ENCODE measurements at places on chromosomes 13 and 19.

- no peak for DNase-seq
These were observed 230.6 kb downstream of the KLF12 start for GRCh38 chr13:73903561-73903960.

DNA sequence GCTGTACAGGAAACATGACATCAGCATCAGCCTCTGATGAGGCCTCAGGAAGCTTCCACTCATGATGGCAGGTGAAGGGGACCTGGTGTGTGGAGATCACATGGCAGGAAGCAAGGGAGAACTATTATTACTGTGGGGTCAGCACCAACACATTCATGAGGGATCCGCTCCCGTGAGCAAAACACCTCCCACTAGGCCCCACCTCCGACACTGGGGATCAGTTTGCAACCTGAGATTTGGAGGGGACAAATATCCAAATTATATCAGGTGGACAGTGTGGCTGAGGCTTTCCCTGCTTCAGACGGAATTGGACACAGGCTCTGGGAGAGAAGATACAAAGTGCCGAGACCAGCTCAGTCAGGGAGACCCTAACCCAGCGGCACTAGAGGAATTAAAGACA is 5.7 kb upstream of the ZNF792 start:
- no peak for DNase-seq

GRCh38 chr13:85371254-85371653 is 428.0 kb downstream of the SLITRK6 start:
- no peak for DNase-seq

GRCh38 chr19:52536448-52536800 is 9.0 kb downstream of the ZNF808 start:
- peak; percentile 27 for DNase-seq

DNA sequence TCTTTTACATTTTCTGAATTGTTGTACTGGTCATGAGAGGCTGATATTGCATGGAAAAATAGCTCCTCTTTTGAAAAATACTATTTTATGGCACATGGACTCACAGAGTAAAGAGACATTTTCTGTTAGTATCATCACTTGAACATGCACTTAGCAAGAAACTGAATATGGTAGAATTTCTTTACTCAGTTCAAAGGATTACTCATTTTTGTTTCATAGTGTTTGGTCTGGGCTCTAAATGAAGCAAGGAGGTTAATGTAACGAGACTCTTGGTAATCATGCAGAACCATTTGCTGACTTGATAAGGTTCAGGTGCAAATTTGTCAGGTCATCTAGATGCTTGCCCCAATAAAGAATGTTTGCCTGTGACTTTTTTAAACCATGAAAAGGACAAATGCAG is 63.2 kb downstream of the GPC6 start:
- no peak for DNase-seq

- DNase-seq, result no peak
These were observed 183.4 kb downstream of the RFC3 start for GRCh38 chr13:34001389-34001788.

DNA sequence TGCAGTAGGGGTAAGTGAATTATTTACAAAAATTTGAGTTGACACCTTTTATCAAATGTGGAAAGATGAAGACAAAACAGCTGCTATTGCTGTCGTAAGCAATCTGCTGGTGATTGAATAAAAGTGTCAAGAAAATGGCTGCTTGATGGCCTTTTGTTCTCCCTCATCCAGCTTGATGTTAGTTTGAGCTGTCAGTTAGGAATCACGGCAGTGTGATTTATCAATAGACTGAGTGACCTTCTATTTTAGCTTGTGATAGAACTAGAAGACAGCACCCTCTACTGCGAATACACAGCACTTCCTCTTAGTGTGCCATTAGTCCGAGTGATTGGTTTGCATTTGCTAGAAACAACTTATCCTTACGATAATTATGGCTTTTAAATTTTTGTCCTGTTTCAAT is 76.3 kb downstream of the MZT1 start:
- DNase-seq, result no peak

DNA sequence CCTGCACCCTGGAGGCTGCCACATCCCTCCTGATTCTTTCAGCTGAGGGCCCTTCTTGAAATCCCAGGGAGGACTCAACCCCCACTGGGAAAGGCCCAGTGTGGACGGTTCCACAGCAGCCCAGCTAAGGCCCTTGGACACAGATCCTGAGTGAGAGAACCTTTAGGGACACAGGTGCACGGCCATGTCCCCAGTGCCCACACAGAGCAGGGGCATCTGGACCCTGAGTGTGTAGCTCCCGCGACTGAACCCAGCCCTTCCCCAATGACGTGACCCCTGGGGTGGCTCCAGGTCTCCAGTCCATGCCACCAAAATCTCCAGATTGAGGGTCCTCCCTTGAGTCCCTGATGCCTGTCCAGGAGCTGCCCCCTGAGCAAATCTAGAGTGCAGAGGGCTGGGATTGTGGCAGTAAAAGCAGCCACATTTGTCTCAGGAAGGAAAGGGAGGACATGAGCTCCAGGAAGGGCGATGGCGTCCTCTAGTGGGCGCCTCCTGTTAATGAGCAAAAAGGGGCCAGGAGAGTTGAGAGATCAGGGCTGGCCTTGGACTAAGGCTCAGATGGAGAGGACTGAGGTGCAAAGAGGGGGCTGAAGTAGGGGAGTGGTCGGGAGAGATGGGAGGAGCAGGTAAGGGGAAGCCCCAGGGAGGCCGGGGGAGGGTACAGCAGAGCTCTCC is 6.9 kb upstream of the CEACAM5 start:
- no peak for DNase-seq

GRCh38 chr13:74174810-74175209 is 40.6 kb upstream of the KLF12 start:
- no peak for DNase-seq

- no peak for DNase-seq
These were observed at the start of gene FFAR2 for GRCh38 chr19:35447606-35448469. Gene FFAR2, plus strand, starts transcription at chr19:35448257. Its CDS starts 1,458 bp downstream, at chr19:35449715.

DNA sequence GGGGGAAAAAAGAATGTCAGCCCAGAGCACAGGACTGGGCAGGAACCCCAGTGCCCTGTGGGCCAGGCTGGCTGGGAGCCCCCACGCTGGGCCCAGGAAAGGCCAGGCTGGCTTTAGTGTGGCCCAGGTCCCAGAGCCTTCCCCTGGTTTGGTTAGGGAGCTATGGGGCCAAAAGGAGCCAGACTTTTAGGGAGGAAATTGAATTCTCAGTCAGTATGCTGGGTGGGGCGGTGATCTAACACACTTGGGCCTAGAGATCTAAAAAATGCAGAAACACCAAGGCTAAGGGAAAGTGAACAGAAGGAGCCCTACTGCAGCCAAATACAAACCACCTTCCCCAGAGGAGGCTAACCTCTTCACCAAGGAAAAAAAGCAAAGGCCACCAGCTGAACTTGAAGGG is 137.5 kb downstream of the CRYL1 start:
- no peak for DNase-seq

- DNase-seq, result no peak
These were observed 2.3 kb upstream of the HAS1 start for GRCh38 chr19:51726049-51726448.

GRCh38 chr19:13033244-13033643 is 38.0 kb downstream of the NFIX start:
- DNase-seq, result no peak

- no peak for DNase-seq
These were observed 977.2 kb downstream of the SLITRK1 start for GRCh38 chr13:82905071-82905470.

- no peak for DNase-seq
These were observed 331.3 kb downstream of the UQCRFS1 start for GRCh38 chr19:28881616-28882015.

- DNase-seq, result no peak
These were observed 10.2 kb downstream of the DPP9 start for GRCh38 chr19:4713384-4713951.

- DNase-seq, result no peak
These were observed 11.7 kb downstream of the SPRY2 start for GRCh38 chr13:80329250-80329649.

DNA sequence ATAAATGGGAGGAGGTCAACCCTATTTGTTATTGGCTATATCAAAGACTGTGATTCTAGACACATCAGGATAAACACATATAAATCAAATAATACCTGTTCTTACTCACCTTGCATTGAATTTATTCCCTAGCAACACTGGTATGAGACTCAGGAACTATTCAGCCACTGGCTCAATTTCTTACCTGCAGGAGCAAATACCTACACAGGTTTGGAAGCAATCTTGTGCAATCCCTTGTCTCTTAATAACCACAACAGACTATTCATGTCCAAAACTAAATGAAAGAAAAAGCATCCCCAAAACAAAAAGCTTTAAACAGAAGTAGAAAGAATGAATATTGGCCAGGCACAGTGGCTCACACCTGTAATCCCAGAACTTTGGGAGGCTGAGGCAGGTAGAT is 55.5 kb downstream of the TBC1D4 start:
- no peak for DNase-seq

DNA sequence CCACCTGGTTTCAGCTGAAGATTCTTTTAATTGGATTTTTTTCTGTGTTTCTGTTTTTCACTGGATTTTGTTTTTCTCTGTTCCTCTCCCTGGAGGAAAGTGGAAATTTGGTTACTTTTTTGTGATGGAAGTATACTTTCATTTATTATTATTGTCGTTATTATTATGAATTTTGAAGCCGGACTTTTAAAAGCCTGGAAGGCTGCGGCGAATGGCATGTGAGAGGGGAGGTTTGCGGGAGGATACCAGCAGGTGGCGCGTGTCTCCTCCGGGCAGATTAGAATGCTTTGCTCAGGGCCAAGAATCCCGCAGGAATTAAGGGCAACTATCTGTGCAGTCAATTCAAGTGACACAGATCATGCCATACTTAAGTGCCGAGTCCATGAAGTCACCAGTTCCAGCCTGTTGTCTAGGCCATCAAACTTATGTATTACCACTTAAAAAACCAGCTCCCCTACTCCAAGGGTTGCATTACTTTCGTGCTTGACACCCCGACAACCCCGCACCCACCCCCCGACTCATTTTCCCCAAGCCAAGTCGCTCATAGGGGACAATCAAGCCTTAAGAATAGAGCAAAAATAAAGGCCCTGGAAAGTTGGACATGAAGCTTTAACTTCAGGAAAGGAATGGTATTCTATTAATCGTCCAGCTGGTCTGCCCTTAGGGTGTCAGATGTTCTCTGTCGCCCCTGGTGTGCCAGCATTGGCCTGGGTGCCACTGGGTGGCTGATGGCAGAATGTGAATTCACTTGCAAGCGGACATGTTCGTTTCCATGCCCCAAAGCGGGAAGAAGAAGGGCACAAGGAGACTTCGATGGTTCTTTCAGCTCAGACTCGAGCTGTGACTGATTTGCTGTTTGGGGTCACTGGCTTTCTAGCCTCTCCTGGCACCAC is 1.3 kb upstream of the LRCH1 start:
- DNase-seq, result peak; percentile 56

- no peak for DNase-seq
These were observed 26.5 kb downstream of the ATP4B start for GRCh38 chr13:113631341-113632095.

DNA sequence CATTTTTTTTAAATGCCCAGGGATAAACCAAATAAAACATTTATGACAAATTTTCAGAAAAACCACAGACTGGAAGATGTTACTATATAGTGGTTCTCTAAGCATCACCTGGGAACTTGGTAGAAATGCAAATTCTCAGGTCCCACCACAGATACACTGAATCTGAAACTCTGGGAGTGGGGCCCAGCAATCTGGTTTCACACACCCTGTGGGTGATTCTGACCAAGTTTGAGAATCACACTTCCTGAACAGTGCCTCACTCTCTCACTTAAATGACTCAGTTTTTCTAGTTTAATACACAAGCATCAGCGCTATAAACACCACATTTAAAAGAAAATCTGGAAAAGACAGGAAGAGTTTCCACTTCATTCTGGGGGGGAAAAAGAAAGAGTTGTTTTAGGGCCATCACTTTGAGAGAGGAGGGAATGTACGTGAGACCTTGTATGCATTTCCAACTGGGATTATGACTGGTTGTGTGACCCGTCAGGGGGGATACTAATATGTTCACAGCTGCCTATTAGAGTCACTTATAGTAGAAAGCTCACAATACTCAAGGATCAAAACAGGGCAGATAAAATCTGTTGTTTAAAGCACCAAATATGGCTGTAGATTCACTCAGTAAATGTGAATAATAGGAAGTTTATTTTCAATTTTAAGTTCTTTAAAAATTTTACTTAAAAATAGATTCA is 567.7 kb downstream of the GPC6 start:
- DNase-seq, result no peak

GRCh38 chr13:63042686-63043085 is 1627.0 kb upstream of the PCDH20 start:
- DNase-seq, result no peak

GRCh38 chr19:41409288-41409687 is 11.7 kb downstream of the BCKDHA start:
- DNase-seq, result no peak

DNA sequence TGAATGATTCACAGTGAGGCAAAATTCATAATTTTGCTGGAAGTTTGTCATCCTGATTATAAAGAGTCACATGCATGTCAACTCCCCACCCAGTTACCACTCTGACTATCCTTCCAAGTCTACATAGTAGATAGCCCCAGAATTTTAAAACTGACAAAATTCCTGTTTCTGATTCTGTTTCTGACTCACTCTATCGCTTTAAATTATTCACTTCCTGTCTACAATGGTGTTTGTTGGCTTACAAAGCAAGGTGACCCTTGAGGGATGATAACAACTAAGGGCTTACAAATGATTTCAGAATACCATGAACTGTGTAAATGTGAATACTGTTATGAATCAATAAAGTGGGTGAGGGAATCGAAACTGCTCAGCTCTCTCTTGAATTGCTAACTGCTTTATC is 98.7 kb upstream of the KL start:
- DNase-seq, result no peak

- DNase-seq, result no peak
These were observed 14.9 kb downstream of the ONECUT3 start for GRCh38 chr19:1768248-1768647.

DNA sequence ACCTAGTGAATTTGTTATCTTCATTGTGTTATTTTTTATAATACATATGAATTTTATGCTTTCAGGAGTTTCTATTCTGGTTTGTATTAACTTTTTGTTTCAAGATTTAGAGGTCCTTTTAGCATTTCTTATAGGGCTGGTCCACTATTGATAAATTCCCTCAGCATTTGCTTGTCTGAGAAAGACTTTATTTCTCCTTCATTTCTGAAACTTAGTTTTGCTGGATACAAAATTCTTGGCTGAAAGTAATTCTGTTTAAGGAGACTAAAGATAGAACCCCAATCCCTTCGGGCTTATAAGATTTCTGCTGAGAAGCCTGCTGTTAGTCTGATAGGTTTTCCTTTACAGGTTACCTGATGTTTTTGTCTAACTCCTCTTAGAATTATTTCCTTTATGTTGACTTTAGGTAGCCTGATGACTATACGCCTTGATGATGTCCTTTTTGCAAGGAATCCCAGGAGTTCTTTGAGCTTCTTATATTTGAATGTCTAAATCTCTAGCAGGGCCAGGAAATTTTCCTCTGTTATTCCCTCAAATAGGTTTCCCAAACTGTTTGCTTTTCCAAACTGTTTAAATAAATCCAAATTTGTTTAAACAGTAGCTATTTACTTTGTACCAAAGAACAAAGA is 127.1 kb downstream of the CYSLTR2 start:
- no peak for DNase-seq

GRCh38 chr19:7877249-7877836 is 3.2 kb upstream of the PRR36 start:
- DNase-seq, result no peak

- no peak for DNase-seq
These were observed 4.1 kb downstream of the USP29 start for GRCh38 chr19:57123882-57124281.

GRCh38 chr13:48679941-48680680 is 26.4 kb downstream of the CYSLTR2 start:
- no peak for DNase-seq
